NCI-H1092 treated with DMSO at 0.1 percent for 48 hours (cell line): ENCODE measurements at places on chromosomes 13 and 19.

- DNase-seq = no peak
Measured at GRCh38 chr19:10044390-10044789, 31.1 kb downstream of the RDH8 start.

DNA sequence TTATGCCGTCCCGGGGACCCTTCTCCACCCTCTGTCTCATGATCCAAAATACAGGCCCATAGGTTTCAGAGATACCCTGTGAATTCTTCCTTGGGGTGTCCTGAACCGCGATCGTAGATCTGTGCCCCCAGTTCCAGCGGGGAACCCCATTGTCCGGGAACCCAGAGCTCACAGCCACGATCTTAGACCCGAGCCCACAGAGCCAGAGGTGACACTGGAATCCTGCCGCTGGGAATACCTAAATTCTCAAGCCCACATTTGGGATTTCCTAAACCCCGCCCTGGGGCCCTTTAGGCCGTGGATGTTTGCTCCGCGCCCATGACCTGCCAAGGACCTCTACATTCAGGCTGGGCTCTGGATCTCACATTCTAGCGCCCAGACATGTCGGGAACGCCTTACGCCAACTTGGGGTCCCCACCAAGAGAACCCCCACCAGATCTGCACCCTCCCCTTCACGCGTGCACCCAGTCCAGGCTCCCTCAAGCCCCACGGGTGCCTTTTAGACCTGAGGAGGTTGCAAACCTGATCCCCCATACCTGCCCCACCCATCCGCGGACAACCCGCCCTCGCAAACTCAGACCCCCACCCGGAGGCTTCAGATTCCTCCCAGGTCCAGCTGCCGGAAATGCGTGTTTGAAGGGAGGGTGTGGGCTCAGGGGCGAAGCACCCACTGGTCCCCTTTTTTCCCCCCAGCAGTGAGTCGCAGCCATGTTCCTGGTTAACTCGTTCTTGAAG is 605 bp downstream of the CAPNS1 start:
- peak; percentile 70 for DNase-seq

- peak; percentile 18 for DNase-seq
Measured at GRCh38 chr13:65336916-65337315, 1893.2 kb downstream of the PCDH9 start.

DNA sequence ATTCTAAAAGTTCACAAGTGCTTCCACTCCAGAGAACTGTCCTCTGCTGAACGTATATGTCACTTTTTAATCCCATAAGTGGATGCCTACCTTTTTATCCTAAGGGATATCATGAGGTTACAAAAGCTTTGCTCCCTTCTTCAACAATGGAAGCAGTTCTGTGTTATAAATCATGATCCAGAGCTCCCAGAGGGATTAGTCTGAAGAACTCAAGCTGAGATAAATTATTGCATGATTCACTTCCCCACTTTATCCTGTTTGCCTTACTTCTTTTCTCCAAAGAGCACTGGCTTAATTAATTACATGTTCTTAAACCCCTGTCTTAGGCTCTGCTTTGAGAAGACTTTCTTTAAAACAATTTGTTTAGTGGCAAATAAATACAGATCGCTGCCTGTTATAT is 246.7 kb downstream of the PCDH17 start:
- DNase-seq = no peak

DNA sequence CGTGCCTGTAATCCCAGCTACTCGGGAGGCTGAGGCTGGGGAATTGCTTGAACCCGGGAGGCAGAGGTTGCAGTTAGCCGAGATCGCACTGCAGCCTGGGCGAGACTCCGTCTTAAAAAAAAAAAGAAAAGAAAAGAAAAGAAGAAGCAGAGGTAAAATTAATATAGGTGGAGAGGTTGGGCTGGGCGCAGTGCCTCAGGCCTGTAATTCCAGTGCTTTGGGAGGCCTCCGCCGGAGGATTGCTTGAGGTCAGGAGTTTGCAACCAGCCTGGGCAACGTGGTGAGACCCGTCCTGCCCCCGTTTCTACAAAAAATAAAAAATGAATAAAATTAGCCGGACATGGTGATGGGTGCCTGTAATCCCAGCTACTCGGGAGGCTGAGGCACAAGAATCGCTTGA is 912 bp upstream of the TUBA3C start:
- no peak for DNase-seq

DNA sequence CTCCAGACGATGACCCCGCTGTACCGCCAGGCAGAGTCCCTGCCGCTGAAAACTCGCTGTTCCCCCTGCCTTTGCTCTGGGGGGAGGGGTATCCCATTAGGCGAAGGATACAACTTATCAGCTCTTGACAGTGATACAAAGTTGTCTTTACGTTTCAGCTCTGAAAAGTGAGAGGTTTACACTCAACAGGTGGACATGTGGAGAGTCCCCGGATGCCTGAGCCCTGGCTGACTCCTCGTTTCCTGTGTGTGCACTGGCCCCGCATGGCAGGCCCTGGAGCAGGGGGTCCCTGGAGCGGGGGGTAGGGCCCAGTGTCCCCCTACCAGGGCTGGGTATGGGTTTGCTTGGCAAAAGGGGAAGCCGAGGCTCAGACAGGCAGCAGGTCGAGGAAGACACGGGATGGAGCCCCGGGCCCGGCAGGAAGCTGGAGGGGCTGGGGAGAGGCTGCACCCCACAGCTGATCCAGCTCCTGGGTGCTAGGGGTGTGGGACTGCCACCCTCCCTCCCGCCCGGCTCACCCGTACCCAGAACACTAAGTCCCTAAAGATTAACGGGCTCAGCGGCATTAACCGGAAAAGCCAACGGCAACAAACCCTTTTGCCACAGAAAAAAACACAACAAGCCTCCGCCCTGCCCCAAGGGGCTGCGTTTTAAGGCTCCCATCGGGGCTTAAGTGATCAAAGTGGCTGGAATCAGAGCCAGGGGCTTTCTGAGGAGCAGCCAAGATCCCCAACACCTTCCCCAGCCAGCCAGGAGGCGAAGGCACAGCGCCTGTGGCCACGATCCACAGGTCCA is 5.6 kb downstream of the TCF3 start:
- no peak for DNase-seq

GRCh38 chr13:43894438-43894837 is 14.7 kb downstream of the LACC1 start:
- DNase-seq = no peak

DNA sequence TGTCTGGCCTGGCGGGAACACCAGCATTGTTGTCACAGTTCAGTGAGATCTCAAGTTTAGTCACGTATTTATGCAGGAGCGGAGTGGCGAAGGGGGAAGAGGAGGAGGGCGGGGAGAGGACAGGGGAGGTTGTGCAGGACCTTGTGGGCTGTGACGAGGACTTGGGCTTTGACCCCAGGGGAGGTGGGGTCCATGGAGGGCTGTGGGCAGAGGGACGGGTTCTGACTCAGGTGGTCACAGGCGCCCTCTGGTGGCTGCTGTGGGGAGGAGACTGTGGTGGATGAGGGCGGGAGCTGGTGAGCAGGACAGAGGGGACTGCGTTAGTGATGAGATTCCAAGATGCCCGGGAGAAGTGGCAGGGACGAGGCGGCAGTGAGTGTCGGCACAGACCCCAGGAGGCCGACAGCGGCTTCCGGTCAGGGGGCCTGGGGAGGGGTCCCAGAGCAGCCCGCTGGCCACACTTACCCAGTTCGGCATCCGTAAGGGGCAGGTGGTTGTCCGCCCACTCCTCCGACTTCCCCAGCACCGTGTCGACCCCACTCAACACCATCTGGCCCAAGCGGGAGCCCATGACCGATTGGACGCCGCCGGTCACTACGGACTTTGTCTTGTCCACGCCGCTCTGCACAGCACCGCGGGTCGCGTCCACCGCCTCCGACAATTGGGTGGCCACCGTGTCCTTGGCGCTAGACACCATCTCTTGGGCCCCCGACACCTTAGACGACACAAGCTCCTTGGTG is 15.7 kb downstream of the PLIN3 start:
- peak; percentile 58 for DNase-seq

DNA sequence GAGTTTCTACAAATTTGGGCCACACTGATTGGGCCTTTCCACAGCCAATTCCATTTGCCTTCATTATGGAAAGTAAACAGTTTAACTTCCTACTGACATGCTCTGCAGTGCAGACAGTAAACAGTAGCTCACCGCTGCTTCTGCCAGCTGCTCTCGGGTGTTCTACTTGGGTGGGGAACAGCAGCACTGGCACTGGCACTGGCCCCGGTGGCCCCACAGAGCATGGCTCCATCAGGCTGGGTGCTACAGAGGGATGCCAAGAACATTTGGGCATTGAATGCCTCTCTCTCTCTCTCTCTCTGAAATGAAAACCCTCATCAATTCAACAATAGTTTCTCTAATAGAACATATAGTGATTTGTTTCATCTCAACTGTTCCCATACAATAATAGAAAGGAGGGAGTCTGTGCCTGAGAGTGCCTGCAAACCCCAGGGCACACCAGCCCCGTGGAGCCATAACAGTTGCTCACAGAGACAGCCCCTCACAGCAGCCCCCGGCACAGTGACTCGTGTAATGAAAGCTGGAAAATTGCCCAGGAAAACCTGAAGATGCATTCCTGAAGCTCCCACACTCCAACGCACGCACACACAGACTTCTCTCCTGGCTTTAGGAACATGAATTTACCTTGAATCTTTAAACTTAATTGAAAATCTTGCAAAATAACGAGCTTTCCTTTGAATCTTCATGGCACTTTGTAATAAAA is 38.2 kb upstream of the GJB6 start:
- peak; percentile 14 for DNase-seq

GRCh38 chr19:38745316-38745715 is 1.0 kb upstream of the CAPN12 start:
- no peak for DNase-seq

- no peak for DNase-seq
Measured at GRCh38 chr19:49554701-49555181, 25.6 kb downstream of the NOSIP start.

- no peak for DNase-seq
Measured at GRCh38 chr13:85420136-85420535, 379.1 kb downstream of the SLITRK6 start.

DNA sequence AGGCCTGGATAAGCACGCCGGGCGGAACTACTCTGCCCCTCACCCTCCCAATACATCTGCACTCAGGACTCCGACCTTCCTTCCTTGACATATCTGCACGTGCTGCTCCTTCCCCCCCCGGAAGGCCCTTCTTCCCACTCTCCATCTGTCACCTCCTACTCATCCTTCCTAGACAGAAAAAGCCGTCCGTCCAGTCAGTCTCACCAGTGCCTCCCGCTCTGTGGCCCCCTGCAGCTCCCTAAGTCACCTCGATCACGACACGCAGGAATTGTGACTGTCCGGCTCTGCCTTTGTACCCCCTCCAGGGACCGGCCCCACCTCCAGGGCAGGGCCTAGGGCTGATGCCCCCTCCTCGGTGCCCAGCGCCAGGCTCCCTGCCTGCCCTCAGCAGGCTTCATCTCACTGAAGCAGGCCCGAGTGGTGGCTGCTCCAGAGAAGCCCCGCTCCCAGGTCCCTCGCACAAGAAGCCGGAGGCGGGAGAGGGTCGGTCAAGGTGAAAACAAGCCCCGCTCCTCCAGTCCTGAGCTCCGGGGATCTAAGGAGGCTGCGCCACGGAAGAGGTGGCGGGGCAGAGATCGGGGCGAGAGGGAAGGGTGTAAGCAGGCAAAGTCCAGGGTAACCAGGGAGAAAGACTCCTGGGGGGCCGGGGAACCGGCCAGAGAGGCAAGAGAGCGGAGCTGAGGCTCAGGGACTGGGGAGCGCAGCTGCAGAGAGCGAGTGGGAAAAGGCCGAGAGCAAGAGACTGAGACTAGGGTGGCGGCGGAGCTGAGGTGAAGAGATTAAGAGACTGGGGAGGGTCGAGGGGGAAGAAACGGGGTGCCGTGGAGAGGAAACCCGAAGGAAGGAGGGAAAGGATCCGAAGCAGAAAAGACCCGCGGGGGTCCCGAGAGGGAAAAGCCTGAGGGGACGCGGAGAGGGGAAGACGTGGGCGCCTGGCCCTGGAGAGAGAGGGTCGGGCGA is 1.1 kb downstream of the PPP6R1 start:
- DNase-seq = no peak
